NT2/D1 (cell line): ENCODE measurements at places on chromosomes 11 and 22.

- DNase-seq: no peak
Measured at GRCh38 chr11:61571869-61572268, 9.0 kb downstream of the SYT7 start.

GRCh38 chr22:50698546-50698945, 25.9 kb downstream of the SHANK3 start:
- no peak for DNase-seq

DNA sequence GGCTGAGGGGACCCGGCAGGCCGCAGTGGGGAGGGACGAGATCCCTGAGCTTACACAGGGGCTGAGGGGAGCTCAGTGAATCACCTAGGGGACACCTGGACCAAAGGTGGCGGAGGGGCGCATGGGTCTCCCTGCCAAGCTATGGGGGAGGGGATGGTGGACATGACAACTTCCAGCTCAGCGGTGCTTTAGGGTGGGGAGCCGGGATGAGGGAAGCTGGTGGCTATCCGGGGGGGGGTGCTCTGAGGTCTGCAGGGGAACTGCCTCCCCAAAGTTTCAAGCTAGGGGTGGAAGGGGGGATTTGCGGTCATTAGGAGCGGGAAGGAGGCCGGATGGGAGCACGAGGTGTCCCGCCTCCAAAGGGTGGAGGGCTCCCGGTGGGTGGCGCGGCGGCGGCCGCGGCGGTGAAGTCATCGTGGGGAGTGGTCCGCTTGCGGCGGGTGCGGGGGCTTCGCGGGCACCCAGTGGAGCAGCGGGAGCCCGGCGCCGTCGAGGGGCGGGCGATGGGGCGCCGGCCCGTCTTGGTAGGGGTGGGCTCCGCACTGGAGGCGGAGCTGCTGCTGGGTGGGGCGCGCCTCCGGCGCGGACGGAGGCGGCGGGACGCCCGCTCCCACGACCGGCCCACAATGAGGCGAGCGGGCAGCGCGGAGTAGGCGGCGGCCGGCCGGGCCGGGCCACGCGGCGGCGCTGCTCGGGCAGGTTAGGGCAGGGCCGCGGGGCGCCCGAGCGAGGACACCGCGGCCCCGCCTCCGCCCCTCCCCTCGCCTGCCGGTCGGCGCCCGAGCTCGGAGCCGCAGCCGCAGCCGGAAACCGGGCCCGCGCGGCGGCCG, at the start of gene MICALL1:
TSS of gene MICALL1 (plus strand) at position 764 of the 830 bp plus-strand sequence. CDS start 126 bp downstream, outside the sequence.
- no peak for DNase-seq

- no peak for DNase-seq
Measured at GRCh38 chr11:66274219-66274618, 3.8 kb upstream of the CNIH2 start.

DNA sequence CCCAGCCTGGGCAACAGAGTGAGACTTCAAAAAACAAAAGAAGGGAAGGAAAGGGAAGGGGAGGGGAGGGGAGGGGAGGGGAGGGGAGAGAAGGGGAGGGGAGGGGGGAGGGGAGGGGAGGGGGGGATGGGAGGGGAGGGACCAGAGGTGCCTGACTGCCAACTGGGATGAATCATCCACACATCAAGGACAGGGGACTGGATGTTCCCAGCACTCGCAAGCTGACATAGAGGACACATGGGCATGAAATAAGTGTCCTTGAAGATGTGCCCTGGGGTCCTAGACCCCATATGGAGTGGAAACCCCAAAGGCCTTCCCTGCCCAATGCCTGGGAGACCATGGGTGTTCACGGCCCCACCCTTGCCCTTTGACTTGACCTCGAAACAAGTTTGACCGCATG, 19.8 kb downstream of the TST start:
- no peak for DNase-seq

DNA sequence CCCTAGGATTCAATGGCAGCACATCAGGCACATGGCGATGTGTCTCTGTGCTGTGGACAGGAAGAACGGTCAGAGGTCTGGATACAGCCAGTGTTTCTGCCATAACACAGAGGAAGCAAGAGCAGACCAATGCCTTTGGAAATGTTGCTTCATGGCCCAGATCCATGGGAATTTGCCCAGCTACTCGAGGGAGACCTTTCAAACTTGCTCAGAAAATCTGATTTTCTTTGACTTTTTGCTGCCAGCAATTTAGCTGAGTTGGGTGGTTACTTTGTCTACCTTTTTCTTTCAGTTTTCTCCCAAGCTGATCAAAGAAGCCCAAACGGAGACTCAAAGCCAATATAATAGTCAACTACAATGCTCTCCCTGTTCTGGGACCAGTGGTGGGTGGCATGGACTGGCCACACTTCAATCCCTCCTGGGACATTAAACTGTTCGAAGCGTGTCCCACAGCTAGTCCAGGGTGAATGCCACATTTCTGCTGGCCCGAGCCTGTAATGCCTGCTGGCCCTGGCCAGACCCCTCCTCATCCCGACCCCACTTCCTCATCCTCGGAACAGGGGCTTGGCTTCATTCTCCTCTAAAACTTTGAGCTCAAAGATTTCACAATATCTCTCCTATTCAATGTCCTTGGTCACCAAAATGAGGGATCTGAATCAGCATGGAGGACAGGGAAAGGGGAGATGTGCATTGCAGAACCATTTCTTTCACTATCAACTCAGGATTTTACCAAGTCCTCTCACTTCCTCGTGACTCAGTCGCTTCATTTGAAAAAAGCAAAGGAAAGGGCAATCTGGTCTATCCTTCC, 93.3 kb downstream of the ABTB2 start:
- no peak for DNase-seq

GRCh38 chr22:46546466-46547178, 9.2 kb upstream of the CELSR1 start:
- no peak for DNase-seq

DNA sequence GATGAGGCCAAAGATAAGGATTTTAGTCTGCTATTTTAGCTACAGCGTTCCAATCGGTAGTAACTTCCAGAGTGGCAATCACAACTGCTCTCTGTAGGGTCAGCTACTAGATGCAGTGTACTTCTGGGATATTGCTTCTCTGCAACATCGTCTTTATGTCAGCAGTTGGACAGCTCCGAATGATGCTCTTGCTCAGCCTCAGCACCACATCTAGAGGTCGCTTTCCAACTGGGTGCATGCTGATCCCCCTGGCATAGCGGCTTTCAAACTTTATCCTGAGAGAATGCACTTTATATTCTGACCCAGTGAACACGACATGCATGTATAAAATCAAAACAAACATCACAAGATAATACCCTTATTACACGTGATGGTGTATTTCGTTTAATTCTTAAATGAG, 219.6 kb downstream of the C11orf87 start:
- DNase-seq: no peak
